H9 (cell line): ENCODE measurements at places on chromosomes 11 and 22. TPM values are rescaled to one million over a fixed set of nuclear protein-coding genes. Genes with fewer than 3 reads are reported as not detected.

HBD gene
- total RNA-seq = not detected in 2 replicates

- DNase-seq = no peak
Observed at GRCh38 chr11:33670250-33671011, 30.2 kb downstream of the C11orf91 start.

DNA sequence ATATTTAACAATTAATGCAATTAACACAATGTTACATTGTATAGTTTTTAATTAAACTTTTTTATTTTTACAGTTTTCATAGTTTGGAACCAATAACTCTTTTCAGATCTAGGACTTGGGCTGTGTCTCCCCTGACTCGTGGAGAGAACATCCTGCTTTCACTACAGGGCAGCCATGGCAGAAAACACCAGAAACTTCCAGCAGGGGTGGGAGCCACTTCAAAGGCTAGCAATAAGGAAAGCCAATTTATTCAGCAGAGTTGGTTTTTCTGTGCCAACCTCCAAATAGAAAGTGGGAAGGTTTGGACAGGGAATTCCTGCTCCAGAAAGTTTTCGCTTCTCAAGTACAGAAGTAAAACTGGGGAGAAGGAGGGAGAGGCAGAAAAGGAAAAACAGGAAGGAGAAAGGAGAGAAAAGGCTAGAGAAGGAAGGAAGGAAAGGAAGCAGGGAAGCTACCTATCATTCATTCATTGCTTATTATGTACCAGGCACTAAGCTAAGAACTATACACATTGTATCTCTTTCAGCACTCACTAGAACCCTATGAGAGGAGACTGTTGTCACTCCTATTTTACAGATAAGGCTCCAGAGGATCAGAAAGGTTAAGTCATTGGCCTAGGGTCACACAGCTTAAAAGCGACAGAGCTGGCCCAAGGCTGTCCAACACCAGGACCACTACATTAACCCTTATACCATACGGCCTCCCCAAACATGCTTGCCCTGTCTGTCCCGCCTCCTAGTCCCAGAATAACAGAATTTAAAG lies 54.8 kb upstream of the CREB3L1 start:
- no peak for DNase-seq

ART1 gene
- not detected in 2 replicates for total RNA-seq

- DNase-seq = no peak
Observed at GRCh38 chr11:70583781-70584218, 185.5 kb downstream of the CTTN start.

- no peak for DNase-seq
Observed at GRCh38 chr11:112235750-112236390, 9.6 kb downstream of the PTS start.
